ENCODE measurements at places on chromosomes 7 and 10.
A peak's percentile ranks its signal among the peaks of the same experiment; 100 is the strongest.

- DNase-seq: peak; percentile 54
Observed at GRCh38 chr7:50632561-50633413, 67.6 kb upstream of the DDC start.

DNA sequence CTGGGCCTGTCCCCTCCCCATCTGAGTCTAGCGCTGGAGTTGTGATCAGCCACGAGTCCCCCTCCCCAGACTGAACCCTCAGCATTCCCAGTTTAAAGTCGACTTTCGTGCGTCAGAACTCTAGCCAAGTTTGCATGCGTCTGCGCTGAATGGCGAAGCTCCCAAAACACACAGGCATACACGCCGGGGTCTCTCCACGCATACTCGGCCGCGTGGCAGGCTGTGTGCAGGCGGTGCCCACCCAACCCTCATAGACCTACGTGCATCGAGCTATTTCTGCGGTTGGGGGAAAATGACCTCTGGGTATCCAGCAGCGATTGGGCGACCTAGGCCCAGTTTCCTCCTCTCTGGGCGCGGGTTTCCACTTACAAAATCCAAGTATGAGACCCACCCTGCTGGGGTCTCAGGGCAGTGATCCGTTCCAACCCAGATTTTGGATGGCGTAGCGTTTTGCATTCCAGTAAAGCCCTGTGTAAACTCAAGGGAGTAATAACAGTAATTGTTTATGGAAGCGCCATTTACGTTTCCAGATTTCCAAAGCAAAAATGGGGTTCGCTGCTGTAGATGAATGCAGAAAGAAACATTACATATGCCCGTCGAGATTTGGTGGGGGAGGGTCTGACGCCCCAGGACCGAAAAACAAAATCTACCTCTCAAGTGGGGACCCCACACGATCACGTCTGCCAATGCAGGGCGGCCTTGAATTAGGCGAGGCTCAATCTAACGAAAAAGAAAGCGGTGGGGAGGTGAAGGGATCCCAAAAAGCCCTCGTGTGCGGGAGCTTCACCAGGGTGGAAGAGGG, 2.0 kb upstream of the HMX3 start:
- DNase-seq: no peak

DNA sequence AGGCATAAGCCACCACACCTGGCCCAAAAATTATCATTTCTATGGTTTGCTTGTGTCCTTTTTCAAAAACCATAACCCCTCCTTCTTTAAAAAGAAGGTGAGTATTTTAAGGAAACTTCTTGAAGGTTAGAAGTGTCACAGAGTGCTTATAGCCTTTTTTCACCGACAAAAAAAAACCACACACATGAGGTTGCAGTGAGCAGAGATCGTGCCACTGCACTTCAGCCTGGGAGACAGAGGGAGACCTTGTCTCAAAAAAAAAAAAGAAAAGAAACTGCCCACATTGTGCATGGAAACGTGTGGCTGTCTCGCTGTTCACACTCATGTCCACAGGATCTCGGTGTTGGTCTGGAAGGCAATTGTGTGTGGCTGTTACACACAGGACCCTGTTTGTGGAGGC, 157.4 kb upstream of the PFKP start:
- no peak for DNase-seq

GRCh38 chr10:48587101-48587500, 17.8 kb downstream of the ARHGAP22 start:
- no peak for DNase-seq

DNA sequence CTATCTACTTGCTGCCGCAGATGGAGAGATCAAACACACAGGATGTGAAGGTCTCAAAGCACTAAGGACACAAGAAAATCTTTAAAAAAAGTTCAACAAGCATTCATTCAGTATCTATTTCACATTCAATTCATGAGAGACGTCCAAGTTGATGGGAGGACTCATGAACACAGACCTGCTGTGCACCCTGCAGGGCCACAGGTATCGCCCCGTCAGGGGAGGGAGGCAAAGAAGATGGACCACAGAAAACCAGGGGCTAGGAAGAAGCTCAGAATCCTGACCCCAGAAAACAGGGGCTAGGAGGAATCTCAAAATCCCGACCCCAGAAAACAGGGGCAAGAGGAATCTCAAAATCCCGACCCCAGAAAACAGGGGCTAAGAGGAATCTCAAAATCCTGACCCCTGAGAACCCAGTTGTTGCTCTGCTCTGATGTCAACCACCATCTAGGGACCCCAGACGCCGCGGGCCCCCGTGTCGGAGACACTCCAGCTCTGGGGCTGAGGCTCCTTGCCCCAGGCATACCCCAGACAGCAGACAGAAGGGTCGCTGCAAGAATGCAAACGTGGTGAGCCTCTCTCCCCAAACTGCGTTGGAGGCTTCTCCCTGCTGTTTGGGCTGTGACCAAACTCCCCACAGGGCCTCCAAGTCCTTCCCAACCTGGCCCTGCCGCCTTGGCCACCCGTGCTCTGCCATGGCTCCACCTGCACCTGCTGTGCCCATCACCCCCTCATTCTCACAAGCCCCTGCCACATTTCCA, 197.6 kb downstream of the DIP2C start:
- no peak for DNase-seq

DNA sequence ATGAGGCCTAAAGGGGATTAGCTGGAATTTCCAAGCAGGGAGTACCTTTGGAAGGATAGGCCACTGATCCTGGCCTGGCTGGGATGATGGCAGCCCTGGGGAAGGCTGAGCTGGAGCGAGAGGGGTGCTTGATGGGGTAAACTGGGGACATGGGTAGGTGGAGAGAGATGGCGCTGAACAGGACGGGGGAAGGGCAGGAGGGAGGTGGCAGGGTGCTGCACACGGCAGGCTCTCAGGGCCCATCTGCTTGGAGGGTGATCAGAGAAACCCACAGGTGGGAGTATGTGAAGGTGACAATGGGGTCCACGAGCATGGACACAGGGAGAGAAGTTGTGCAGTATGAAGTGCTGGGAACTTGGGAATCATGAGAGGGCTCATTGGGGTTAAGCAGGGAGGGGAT, 10.3 kb downstream of the MAT1A start:
- no peak for DNase-seq

DNA sequence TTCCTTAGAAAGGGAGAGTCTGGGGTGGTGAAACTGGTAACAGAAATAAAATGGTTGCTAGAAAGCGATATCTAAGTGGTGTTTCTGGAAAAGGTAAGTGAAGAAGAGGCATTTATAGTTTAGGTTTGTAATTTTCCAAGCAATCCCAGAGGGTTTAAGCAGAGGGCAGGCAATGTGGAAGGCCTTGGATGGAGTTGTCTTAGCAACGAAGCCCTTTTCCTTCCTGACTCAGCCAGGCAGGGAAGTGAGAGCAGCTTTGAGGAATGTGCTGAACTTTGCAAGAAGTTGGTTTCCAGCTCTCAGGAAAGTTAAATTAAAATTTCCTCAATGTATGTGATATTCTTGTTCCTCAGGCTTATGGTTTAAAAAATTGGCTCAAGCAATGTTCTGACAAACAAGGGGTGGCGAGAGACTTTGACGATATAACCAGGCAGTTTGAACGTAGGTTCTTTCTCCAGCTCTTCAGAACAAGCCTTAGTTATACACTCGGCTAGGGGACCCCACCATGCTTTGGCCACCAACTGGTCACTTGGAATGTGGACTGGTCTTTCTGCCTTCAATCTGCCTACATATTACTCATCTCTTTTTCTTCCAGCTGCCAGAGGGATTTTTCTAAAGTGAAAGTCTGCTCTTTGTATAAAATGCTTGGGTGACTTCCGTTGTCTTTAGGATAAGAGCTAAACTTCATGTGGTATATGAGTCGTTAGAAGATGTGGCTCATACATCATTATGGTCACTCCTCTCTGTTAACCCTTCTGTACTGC, 66.9 kb upstream of the SLC25A13 start:
- DNase-seq: no peak

- no peak for DNase-seq
Observed at GRCh38 chr10:127850944-127851343, 41.8 kb downstream of the CLRN3 start.

- peak; percentile 3 for DNase-seq
Observed at GRCh38 chr10:80945264-80945880, 407.7 kb downstream of the SH2D4B start.

DNA sequence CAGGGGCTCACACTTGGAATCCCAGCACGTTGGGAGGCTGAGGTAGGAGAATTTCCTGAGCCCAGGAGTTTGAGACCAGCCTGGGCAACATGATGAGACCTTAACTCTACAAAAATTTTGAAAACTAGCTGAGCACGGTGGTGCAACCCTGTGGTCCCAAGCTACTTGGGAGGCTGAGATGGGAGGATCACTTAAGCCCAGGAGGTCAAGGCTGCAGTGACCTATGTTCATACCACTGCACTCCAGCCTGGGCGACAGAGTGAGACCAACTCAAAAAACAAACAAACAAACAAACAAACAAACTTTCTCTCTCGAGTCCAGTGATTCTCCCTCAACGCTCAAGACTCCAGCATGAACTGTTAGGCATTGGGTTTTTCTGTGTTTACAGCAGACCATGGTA, 2.0 kb upstream of the TYSND1 start:
- no peak for DNase-seq

DNA sequence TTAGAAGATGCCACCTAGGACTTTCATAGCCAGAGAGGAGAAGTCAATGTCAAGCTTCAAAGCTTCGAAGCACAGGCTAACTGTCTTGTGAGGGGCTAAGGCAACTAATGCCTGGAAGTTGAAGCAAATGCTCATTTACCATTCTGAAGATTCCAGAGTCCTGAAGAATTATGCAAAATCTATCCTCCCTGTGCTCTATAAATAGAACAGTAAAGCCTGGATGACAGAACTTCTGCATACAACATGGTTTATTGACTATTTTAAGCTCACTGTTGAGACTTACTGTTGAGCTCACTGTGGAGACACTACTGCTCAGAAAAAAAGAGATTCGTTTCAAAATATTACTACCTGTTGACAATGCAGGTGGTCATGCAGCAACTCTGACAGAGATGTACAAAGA, 28.6 kb downstream of the TNS3 start:
- DNase-seq: no peak

DNA sequence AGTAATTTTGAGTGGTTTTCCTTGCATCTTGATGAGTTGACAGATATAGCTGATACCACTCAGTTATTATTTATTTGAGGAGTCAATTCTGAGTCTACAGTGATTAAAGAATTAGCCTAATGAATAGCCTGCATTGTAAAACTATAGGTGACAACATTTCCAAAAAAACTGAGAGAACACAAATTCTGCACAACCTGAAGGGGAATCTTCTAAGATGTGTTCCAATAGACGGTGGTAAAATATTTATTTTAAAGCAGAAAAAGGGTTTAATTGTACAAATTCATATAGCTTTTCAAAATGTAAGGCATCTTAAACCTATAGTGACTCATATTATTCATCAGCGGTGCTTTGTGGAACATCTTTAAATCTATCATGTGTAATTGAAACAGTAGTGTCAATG, 200.4 kb downstream of the RNLS start:
- no peak for DNase-seq

DNA sequence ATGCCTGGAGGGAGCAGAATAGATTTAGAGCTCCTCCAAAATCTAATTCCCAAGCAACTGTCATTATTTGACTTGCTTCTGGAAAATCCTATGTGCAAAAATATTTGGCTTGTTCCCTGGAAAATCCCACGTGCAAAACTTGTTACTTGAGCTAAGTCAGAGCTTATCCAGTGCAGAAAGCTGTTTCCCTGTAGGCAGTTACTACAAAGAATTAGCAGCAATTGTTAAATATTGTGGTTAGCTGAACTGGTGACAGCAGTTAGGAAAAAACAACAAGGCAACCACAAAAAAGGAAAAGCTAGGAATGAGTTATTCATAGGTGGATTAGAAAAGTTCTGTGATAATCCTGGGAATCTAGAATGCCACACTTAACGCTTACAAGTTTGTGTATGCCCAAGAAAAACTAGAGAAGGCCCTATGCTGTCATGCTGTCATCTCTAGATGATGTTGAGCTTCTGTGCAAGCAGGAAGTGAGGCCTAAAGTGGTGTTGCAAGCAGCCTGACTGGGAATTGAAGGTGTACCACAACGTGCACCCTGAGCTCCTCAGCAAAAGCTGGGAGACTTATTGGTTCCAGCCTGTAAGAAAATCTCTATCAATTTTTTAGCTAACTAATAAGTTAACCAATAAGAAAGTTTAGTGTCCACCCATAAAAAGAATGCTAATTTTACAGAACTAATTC, 738.6 kb upstream of the LRRTM3 start:
- DNase-seq: no peak

- peak; percentile 86 for DNase-seq
Observed at GRCh38 chr10:133308421-133309099, at the start of the genes TUBGCP2 and ZNF511. TUBGCP2 (minus strand) TSS chr10:133308872; CDS start chr10:133302941, 5,931 bp downstream. ZNF511 (plus strand) TSS chr10:133308914; CDS start chr10:133308944, 30 bp downstream.

DNA sequence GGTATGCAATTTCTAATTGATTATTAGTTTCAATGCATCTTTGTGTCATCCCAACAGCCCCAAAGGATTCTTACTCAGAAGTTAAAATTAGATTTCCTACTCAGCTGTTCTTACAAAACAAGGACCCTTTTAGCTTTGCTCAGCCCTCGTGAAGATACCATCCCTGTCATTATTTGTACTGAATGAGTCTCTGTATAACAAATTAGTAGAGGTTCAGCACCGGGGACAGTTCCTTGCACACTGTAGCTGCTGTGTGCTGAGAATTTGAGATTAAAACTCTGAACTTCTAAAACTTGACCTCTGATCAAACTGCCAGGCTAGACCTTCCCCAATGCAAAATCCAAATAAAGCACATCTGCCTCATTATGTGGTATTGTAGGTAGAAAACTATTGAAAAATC, 299.1 kb downstream of the LHFPL3 start:
- DNase-seq: peak; percentile 27

DNA sequence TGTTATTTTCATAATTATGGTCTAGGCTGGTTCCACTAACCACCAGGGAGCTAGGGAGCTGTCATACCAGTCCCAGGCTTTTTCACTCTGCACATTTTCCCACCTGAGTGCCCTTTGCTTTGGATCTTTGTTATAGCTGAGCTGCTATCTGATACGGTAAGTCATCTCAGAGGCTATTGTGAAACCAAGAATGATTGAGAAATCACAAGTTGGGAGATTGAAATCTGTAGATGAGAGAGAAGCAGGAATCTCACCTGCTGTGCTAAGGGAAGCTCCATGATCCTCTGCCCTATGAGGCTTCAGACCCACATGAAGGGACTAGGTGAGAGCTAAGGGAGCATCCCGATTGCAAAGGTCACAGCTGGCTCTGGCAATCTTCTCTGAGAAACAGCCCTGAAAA, 307.8 kb downstream of the REEP3 start:
- no peak for DNase-seq

- DNase-seq: no peak
Observed at GRCh38 chr7:99268577-99268908, 4.1 kb upstream of the MYH16 start.

DNA sequence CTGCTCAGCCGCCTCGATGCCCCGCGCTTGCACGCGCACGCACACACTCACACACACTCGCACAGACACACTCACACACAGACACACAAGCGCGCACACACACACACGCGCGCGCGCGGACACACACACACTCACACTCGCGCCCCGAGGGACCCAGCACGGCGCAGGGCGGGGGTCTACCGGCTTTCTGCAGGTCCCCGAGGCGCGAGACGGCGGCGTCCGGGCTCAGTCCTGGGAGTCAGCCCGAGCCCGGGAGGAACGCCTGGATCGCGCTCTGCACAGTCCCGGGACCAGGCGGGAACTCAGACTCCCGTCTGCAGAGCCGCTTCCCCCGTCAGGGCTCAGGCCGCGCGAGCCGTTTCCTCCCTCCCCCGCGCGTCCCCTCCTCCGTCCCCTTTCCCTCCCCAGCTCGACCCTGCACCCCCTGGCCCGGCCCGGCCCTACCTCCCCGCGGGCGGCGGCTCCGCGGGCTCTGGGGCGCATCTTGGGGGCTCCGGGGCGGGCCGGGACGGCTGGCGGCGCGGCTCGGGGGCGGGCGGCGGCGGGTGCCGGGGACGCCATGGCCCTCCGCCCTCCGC, 464 bp downstream of the DENND2A start:
- peak; percentile 15 for DNase-seq

- no peak for DNase-seq
Observed at GRCh38 chr10:76255241-76255640, 823.8 kb downstream of the LRMDA start.
